Stimulated activated CD4-positive, alpha-beta T cell treated with anti-CD3 and anti-CD28 coated beads, Interleukin-4, amount 100 ng/mL, for 1 hour (primary cell): ENCODE measurements at places on chromosomes 6 and 20.

DNA sequence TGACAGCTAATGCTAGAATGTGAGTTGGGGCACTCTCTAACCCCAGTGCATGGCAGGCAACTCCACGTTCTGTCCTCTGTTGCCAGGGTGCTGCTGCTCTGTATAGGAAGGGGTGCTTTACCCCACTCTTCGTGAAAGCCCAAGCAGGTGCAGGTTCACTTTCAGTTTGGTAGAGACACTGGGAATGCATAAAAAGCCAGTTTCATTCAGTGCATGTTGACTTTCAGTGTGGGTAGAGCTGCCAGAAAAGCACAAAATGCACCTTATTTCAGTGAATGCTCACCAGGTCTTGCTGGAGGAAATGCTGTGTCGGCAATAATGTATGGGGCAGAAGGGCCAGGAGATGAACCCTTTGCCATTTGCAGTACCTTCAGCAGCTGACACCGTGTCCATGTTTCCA, 62.1 kb upstream of the ADGRB3 start:
- DNase-seq = no peak

- no peak for DNase-seq
These were observed 81.2 kb upstream of the SASH1 start for GRCh38 chr6:148261470-148261869.

DNA sequence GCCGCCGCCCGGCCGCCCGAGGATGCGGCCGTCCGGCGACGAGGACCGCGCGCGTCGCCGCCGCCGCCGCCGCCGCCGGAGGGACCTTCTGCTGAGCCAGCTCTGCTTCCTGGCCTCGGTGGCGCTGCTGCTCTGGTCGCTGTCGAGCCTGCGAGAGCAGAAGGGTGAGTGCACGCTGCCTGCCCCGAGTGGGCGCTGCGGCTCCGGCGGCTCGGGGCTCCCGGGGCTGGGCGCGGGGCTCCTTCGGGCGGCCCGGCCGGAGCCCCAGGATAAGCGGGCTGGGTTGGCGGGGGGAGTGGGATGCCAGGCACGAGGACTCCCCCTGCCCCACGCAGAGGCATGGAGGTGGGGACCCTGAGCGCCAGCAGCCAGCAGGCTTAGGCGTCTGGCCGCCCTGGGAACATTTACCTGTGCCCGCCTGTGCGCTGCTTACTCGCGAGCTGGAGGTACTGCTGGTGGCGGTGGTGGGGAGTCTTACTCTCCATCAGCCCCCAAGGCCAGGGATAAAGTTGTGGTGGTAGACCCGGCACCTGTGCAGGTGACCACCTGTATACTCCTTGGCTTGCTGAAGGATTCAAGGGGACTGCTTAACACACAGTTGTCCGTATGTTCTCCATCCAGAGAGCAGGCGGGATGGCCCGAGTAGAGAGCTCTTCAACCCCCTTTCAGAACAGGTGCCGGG, 520 bp downstream of the SLC24A3 start:
- DNase-seq = no peak

DNA sequence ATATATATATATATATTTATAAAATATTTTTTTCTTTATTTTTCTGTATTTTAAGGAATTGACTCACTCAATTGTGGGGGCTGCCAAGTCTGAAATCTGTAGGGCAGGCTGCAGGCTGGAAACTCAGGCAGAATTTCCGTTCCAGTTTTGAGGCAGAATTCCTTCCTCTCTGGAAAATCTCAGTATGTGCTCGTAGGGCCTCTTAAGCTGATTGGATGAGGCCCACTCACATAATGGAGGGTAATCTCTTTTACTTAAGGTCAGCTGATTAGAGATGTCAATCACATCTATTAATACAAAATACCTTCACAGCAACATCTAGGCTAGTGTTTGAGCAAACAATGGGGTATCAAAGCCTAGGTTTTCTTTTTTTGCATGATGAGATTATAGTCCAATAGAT, 244.7 kb upstream of the RNF24 start:
- no peak for DNase-seq

DNA sequence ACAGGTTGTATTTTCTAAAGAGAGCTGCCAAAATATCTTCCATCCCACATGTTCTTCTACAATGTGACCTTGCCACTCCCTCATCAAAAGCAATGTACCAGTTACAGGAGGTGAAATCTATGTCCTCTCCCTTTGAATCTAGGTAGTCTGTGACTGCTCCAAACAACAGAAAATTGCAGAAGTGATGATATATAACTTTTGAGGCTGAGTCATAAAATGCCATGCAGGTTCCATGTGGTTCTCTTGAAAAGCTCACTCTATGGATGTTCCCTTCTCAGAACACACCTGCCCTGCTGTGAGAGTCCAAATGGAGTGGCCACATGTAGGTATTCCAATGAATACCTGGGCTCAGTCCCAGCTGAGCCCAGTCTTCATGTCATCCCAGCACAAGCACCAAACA, 16.9 kb upstream of the PHIP start:
- DNase-seq = no peak

- DNase-seq = no peak
These were observed 10.4 kb downstream of the GCNT2 start for GRCh38 chr6:10531503-10531902.

DNA sequence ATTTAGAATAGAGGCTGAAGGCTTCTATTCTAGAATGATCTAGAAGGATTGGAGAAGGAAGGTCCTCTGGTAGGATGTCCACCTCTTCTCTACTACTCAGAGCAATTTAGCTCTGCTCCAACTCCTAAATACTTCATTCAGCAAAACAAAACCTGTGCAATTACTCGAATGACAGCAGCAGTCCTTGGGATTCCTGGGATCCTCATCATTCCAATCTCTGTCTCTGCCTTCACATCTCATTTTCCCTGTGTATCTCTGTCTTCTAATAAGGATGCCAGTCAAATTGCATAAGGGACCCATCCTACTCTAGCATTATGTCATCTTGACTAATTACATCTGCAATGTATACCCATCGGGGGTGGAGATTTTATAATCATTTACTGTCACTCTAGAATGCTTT, 5.5 kb upstream of the AIG1 start:
- DNase-seq = no peak

DNA sequence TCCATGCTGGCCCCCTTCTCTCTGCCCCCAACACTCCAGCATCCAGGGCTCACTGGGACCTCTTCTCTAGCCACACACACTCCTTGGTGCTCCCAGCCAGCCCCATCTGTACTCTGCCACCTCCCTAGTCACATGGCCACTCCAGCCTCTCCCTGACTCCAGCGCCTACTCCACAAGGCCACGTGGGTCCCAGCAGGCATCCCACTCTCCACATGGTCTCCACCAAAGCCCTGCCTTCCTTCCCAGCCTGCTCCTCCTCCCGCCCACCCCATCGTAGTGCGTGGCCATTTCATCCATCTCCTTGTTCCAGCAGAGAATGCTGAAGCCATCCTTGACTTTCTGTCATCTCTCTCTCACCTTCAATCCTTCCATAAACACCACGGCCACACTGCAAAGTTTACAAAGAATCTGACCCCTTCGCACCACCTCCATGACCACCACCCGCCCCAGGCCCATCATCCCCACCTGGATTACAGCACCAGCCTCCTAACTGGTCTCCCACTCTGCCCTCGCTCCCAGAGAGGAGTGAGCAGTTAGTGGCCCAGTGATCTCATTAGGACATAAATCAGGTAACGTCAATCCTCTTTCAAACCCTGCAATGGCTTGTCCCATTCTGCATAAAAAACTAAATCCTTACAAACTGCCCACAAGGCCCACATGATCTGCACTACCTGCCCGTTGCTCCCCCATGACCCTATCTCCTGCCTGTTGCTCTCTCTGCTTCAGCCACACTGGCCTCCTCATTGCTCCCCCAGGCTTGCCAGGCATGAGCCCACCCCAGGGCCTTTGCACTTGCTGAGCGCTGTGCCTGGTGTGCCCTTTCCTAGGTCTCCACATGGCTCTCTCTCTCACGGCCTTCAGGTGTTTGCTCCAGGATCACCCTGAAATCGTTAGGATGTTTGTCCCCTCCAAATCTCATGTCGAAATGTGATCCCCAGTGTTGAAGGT, 96.2 kb downstream of the GRM4 start:
- no peak for DNase-seq

GRCh38 chr6:5079692-5080091, 5.4 kb upstream of the PPP1R3G start:
- DNase-seq = no peak

- DNase-seq = no peak
These were observed 103.2 kb upstream of the CD93 start for GRCh38 chr20:23189341-23189740.

DNA sequence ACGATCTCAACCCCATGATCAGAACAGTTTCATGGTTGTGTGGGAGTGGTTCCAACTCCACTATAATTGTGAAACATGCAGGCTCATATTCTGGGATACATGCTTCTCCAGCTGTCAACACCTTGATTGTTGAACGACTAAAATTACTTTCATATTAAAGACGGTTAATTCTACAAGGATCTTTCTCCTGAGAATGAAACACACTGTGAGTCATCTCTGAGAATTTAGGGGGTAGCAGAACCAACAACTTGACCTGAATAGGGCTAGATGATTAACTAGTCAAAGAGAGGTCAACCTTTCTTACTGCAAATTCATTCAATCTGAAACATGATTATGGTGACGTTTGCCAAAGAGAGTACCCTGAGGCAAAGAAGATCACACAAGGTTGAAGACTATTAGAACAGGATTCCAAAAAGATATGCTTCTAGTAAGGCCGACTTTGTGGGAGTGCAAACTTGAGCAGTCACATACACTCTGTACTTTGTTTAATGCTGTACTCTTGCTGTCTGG, 175.2 kb upstream of the CITED2 start:
- DNase-seq = no peak

- no peak for DNase-seq
These were observed 16.8 kb downstream of the AAR2 start for GRCh38 chr20:36253036-36253435.

GRCh38 chr6:6057442-6058053, 50.8 kb upstream of the NRN1 start:
- no peak for DNase-seq

DNA sequence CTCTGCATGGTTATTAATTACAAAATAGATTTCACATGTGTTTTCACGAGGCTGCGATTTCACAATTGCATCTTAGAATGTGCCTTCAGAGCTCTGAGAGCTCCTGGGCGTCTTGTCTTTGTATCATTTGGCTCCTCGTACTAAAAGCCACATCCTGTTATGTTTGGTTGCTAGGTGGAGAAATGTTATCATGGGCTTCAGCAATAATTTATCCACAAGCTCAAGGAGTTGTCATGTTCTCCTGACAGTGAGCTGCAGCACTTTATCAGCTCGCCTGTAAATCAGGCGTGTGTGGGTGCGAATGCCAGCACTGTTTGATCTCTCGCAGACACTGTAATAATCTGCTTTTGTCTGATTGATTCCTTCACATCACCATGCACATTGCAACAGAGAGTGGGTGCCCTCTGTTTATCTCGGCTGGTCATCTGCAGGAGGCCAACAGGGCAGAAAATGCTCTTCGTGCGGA, 218.6 kb upstream of the ZFP64 start:
- DNase-seq = peak; percentile 18

- no peak for DNase-seq
These were observed 615.4 kb downstream of the MAFB start for GRCh38 chr20:40073535-40074111.

- DNase-seq = no peak
These were observed 81.7 kb upstream of the RIPOR2 start for GRCh38 chr6:25017486-25017885.

DNA sequence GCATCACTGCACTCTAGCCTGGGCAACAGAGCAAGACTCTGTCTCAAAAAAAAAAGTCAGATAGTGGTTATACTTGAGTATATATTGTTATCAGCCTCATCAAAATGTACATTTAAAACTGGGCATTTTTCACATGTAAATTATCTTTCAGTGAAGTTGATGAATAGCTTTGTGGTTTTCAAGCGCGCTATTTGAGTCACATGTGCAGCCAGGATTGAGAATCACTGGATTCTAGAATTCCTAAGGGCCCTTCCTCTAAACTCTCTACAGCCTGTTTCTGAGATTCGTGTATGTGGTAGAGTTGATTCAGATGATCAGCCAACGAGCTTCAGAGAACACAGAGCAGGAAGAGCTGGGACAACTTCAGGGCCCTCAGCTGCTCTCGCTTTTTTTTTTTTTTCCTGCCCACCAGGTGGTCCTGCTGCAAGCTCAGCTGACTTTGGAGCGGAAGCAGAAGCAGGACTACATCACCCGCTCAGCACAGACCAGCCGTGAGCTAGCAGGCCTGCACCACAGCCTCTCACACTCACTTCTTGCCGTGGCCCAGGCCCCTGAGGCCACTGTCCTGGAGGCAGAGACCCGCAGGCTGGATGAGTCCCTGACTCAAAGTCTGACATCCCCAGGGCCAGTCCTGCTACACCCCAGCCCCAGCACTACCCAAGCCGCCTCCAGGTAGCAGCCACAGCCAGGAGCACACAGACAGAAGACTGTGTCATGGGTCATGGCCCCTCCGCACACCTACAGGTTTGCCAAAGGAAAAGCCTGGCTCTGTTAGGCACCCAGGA, 18.3 kb downstream of the C20orf173 start:
- no peak for DNase-seq

DNA sequence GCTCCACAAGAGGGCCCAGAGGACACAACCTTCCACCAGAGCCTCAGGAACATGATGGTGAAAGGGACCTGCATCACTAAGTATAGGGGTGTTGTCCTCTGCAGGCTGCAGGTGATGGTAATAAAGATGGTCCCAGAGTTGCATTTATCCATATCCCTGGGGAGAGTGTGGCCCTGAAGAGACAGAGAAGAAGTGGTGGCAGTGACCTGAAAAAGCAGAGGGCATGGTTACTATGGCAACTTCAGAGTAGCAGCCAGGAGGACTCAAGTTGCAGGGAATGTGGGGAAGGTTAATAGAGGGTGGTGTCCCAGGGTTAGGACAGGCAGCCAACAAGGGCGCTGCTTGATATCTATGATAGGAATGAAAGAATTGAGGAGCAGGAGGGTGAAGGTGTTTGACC, 57.1 kb downstream of the HLA-A start:
- DNase-seq = no peak

DNA sequence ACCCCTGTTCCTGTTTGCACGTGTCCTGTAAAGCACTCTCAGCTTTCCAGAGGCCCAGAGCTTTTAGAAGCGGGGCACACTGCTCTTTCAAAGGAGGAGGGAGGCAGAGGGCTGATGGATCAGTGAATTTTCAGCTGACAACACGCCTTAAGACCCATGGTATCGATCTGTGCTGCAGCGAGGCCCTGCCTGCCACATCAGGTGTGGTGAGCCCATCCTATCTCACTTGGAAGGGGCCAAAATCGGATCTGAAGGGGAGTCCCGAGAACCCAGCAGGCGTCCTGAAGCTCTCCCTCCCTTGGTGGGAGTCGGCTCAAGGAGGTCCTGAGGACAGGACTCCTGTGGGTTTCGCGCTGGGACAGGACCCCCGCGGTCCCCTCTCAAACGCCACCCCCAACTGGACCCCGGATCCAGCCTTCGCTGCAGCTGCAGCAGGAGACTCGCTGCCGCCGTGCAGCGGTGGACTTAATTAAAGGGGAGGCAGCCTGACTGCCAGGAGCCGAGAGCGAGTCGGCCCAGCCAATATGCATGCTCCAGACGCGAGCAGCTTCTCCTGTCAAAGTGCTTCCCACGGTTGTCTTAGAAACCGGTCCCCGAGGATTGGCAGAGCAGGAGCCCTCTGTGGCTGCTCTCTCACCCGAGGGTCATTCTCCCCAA, 580.0 kb upstream of the ZNF337 start:
- DNase-seq = no peak

- no peak for DNase-seq
These were observed 11.6 kb downstream of the LAMA5 start for GRCh38 chr20:62355516-62355877.

- DNase-seq = no peak
These were observed 193.5 kb upstream of the CNR1 start for GRCh38 chr6:88359530-88360202.
